Stimulated activated CD4-positive, alpha-beta T cell treated with anti-CD3 and anti-CD28 coated beads, Interleukin-15, amount 100 ng/mL, for 1 hour (primary cell): ENCODE measurements at places on chromosomes 7 and 10.

DNA sequence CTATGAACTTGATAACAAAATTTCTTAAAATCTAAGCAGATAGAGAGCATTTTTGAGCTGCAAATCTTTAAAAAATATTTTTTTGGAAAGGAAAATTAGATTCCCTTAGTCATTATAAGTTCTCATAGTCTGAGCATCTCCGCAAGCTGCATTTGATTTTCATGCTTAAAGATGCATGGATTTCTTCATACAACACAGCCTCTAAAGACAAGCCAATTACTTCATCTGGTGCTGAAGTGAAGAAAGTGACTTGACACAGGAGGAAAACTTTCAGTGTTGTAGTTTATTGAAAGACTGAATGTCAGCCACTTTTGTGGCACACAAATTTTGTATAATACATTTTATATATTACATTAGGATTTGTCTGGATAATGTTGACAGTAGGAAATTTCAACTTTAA lies 22.5 kb downstream of the SEMA3D start:
- no peak for DNase-seq

GRCh38 chr7:155412416-155413253 lies 45.3 kb upstream of the EN2 start:
- DNase-seq: no peak

DNA sequence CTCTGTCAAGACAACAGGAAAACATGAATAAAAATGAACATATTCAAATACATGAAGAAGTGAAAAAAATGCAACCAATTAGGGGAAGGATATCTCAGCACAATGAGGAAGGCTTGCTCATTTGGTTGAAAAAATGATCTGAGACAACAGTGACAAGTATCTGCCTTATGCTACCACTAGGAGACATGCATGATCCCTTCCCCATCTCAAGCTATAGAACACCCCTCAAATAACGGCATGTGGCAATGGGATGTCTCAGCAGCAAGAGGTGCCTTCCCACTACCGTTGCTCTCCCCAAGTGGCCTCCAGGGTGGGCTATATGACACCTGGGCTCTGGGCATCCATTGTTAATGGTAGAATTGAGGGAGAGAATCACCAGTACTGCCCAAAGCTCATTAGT lies 98.1 kb upstream of the RSU1 start:
- no peak for DNase-seq

DNA sequence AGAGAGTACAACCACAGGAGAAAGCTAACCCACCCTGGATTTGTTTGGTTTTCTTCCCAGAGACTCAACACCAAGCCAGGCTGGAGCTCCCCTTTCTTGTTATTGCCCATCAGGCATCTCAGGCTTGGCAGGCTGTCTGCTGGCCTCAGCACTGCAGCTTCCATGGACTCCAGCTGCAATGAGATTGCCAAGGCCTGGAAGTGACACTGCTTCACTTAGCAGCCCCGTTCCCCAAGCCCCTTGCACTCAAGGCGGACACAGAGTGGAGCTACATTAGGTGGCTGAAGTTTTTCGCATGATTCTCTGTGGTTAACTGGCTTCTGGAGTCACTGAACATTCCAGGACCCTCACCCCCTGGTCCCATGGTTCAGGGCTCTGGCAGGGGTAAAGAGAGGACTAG lies 163.1 kb upstream of the GDF10 start:
- DNase-seq: no peak

- DNase-seq: no peak
These were observed 62.8 kb downstream of the ZEB1 start for GRCh38 chr10:31381766-31382316.

DNA sequence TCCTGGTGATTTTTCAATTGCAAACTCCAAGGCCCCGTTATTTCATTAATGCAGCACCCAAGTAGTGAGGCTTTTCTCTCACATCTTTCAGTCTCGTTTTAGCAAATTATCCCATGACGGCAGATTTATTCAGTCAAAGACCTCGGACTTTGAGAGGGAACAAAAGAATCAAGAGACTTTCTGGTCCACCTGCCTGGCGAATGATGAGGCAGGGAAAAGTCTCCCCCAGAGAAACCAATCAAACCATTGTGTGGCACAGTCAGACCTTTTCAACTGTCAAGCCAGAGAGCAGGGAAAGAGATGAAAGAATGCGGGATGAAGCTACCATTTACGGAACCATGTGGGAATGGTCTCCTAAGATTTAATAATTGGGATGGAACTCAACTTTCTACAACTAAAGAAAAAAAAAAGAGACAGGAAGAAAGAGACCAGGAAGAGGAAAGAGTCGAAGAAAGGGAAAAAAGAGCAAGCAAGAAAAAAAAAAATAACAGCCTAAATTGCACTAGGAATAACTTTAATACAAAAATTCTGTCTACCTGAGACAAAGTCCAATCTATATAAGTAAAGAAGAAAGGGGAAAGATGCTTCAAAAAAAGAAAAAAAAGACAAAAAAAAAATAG lies 22.8 kb downstream of the GLI3 start:
- DNase-seq: no peak

GRCh38 chr7:128830231-128831177 lies at the start of gene FLNC:
FLNC (plus strand) TSS chr7:128830406; CDS start chr7:128830638, 232 bp downstream.
- DNase-seq: no peak

GRCh38 chr10:5971315-5971832 lies 6.0 kb downstream of the IL15RA start:
- no peak for DNase-seq

- no peak for DNase-seq
These were observed 48.9 kb upstream of the KDM7A start for GRCh38 chr7:140225562-140226249.

GRCh38 chr10:132257907-132258306 lies 49.8 kb downstream of the STK32C start:
- no peak for DNase-seq

DNA sequence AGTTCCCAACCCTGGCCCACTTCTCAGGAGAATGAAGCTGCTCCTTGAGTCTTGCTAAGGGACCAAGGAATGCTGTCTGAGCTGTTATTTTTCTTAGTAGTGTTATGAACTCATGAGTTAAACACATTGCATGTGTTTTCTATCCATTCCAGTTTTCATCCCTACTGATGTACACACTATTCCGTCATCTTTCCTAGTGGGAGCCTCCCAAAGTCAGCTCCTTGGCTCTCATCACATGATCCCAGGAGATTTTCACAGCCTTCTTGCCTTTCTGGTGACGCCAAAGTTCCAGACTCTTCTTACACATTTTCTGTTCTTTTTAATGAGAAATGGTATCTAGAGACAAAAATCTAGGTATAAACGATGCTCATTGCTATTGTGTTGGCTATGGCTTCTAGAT lies 8.4 kb upstream of the C10orf71 start:
- no peak for DNase-seq

DNA sequence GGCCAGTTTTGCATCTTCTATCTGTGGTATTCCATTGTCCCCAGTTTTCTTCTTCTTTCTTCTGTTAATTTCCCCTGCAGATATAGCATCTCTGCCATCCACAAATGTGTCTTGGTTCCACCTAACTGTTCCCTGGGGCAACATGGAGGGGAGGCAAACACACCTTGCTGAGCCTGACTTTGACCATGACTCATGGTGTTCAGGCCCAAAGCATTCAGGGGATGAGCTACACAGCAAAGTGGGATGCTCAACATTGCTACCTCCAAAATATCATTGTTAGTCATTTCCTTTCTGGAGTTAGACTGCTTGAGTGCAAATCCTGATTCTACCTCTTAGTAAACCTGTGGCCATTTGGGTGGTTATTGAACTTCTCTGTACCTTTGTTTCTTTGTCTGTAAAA lies 542.7 kb downstream of the LRMDA start:
- DNase-seq: no peak

DNA sequence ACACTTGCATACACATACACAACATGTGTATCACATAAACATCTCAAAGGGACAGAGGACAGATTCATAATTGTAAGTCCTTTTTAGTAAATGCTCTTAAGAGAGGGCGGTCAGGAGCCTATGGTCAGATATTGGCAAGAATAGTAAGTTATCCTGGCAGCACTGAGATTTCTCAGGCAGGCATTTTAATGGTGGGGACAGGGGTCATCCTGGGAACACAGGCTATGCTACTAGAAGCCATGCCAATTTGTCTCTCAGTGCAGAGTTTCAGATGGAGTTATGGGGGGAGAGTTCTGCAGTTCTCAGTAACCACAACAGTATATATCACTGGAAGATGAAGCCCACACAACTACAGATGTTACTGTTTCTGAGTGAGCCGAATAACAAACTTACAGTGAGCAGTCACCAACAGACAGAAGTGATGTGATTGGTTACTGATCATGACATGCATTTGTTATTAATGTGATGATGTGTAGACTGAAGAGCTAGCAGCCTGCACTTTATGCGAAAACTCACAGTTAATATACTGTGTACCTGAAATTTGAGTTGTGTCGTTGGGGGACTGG lies 16.4 kb downstream of the ZNF487 start:
- no peak for DNase-seq

- DNase-seq: no peak
These were observed 309.7 kb downstream of the EXOC4 start for GRCh38 chr7:133562621-133563020.

DNA sequence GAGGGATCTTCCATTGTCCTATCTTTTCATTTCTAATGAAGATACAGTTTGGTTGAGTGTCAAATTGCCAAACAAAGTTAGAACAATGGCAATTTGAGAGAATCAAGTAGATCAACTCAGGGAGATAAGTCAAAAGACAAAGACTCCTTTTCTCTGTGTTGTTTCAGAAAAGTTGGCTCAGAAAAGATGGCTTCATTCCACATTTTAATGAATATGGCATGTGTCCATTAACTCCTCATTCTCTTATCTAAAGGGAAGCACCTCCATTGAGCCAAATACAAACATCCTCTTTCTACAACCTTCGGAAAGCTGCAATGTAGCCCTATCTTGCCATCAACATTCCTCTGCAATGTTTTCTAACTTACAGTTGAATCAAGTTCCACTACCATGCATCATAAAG lies 939.0 kb upstream of the C7orf33 start:
- DNase-seq: no peak

DNA sequence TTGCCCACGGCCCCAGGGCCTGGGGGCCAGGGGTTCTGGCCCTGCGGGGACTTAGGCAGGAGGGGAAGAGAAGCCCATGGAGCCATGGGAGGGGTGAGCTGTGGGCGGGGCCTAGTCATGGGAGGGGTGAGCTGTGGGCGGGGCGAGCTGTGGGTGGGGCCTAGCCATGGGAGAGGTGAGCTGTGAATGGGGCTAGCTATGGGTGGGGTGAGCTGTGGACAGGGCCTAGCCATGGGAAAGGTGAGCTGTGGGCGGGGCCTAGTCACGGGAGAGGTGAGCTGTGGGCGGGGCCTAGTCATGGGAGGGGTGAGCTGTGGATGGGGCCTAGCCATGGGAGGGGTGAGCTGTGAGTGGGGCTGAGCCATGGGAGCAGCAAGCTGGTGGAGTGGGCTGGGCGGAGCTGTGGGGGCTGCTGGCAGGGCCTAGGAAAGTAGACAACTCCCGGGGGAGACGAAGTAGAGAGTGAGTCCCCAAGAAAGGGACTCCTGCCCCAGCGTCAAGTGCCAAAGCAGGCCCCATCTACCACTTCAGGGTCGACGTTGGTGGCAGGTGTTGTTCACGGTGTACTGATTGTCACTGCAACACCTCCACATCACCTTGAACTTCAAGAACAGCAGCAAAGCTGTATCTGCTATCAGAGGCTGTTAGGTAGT lies 19.2 kb upstream of the TTYH3 start:
- DNase-seq: no peak

DNA sequence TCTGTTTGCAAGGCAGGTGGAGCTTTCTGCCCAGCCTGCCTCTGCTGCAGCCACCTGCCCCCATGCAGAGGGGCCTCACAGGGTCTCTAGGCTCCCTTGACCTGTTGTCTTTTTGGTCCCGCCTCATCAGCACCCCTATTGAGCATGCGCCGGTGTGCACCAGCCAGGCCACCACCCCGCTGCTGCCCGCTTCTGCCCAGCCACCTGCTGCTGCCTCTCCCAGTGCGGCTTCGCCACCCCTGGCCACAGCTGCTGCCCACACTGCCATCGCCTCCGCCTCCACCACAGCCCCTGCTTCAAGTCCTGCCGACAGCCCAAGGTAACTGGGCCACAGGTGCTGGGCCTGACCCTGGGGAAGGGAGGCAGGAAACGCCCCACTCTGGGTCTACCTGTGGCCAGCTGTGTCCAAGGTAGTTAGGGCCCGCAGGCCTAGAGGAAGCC lies 38.1 kb downstream of the LDB3 start:
- DNase-seq: no peak

GRCh38 chr7:128112781-128113221 lies 81.6 kb upstream of the LRRC4 start:
- no peak for DNase-seq

GRCh38 chr7:75843613-75844116 lies 30.1 kb upstream of the CCL24 start:
- DNase-seq: no peak

GRCh38 chr10:8069627-8070026 lies 15.1 kb downstream of the GATA3 start:
- DNase-seq: no peak

GRCh38 chr10:70558871-70559810 lies 43.4 kb downstream of the PRF1 start:
- peak; percentile 36 for DNase-seq
